Right renal pelvis (tissue), 4 donors: ENCODE measurements at places on chromosomes 12 and 14.

DNA sequence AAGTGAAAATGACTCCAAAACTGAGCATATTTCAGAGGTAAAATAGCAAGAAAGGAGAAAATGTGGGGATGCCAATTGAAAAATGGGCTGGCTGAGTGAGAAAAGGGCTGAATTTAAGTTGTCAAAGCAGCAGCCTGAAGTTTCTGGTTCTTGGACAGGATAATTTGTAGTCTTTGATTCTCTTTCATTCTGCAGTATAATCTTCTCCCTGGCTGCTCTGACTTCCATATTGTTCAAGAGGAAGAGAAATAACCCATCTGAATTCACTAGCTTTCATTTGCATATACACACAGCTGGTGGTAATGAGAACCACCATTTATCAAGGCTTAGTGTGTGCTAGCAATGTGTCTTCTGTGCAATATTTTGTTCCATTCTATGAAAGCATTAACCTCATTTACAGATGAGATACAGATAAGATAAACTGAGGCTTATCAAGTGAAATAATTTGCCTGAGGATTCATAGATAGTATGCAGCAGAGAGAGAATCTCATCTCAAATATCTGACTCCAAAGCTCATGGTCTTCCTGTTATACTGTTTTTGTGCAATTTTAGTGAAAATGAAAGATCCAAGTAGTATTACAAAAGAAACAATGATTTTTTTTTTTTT, 184.2 kb downstream of the TMTC2 start:
- DNase-seq: no peak

GRCh38 chr12:45248095-45248494, 32.2 kb downstream of the ANO6 start:
- no peak for DNase-seq

DNA sequence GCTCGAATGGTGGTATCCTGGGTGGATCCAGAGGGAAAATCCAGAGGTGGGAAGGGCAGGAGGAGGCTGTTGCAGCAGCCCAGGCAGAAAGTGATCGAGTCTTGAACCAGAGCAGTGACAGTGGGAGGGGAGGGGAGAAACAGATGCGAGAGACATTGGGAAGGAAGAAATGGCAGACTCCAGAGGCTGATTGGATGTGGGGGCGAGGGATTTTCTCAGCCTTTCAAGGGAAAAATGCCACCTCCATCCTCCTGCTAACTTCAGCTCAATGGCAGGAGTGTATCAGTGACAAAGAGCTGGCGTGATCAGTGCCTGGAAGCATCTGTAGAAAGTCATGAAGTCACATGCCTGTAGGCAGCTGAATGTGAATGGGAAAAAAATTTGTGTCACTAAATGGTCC, 38.6 kb upstream of the NRXN3 start:
- DNase-seq: no peak

DNA sequence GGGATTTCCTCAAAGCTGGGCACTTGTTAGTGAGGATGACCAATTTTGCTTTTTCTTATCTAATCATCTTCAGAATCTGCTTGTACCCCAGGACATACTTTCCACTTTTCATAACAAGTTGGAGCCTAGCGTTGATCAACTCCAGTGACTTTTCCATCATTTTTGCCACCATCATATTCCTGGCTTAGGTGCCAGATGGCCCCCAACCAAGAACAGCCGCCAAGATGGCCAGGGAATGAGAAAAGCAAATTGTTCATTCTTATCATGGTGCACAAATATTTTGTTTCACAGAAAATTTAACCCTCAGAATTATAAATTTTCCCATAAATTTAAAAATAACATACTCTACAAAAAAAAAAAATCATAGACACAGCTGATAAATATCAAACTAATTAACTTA, 37.5 kb downstream of the SLC2A13 start:
- DNase-seq: no peak

DNA sequence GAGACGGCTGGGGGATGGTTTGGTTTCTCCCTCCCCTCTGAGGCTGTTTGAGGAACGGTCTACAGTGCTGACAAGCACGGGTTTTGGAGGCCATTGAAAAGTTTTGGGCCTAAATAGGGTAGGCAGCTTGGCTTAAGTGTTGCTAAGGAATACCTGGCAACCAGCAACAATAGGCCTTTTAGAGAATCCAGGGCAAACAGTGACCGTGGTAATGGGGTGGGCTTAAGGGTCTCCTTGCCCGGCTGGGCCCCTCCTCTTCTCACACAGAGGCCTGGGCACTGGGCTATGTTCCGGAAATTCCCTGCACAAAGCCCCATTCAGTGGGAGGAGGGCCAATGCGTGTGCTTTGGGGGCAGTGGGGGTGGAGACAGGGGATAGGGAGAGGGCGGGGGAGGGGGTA, 55.4 kb downstream of the ASCL1 start:
- no peak for DNase-seq

GRCh38 chr12:21879312-21879711, 61.9 kb downstream of the ABCC9 start:
- DNase-seq: no peak

- DNase-seq: no peak
Observed at GRCh38 chr12:113766879-113767878, 198.9 kb downstream of the RBM19 start.

GRCh38 chr14:94697773-94698556, 71.9 kb downstream of the GSC start:
- no peak for DNase-seq

DNA sequence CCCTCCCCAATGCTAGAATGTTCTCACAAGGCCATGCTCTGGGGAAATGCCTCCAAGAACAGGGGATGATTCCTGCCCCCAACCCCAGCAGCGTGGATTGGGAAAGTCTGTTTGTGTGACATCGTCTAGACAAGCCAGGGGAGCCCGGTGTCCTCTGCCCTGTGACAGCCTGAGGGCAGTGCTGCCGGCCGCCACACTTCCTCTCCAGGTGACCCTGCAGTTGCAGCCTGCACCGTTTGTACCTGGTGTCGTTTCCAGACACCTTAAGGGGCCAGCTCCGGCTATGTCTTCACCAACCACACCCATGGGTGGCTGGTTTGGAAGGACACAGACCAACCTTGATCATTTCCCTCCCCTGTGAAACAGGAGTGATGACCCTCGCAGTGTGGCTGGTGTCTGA, 372.6 kb downstream of the BCL11B start:
- DNase-seq: no peak

GRCh38 chr12:47277972-47278448, 198.3 kb upstream of the AMIGO2 start:
- no peak for DNase-seq

DNA sequence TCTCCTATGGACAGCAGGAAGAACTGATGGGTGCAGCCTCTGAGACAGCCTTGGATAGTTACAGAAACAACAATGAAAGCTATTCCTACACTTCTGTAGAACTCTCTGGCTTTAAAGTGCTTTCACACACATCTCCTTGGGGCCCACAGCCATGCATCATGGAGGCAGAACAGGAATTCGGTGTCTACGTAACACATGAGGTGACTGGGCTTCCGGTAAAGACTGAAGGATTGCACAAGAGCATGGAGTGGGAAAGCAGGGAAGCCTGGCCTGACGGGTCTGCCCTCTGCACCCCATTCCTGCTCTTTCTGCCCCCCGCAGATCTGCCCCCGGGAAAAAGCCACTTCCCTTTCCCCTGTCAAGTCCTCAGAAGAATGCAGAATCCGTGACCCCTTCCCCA, 82.6 kb downstream of the VWF start:
- DNase-seq: no peak

- no peak for DNase-seq
Observed at GRCh38 chr12:104863296-104863948, 94.7 kb downstream of the SLC41A2 start.

DNA sequence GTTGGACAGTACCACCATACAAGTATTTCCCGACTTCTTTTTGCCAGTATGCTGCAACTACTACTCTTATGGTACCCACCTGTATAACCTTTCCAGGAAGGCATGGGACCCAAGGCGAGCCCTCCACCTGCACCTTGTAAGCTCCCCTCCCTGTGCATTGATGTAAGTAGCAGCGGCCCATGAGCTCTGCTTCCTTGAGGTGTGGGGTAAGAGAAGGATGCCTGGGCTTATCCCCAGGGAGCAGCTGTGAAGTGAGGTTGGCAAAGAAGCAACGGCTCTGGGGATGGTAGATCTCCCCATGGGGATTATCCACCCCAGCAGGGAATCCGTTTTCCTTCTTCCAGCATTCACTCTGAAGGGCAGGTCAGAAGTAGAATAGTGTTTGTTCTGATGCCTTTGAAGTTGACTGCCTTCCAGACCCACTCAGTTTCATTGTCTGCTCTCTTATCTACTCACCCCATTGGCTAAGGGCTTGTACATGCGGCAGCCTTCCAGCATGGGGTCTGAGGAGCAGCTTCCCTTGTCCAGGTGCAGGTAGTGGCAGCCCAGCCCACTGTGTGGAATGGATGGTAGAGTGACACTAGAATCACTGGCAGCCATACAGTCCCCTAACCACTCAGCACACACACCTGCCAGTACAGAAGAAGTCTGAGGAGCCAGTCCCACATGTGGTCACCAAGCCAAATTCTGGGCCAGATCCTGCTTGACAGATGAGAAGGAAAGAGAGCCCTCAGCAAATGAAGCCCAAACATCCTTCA, 3.4 kb downstream of the CIROP start:
- no peak for DNase-seq

DNA sequence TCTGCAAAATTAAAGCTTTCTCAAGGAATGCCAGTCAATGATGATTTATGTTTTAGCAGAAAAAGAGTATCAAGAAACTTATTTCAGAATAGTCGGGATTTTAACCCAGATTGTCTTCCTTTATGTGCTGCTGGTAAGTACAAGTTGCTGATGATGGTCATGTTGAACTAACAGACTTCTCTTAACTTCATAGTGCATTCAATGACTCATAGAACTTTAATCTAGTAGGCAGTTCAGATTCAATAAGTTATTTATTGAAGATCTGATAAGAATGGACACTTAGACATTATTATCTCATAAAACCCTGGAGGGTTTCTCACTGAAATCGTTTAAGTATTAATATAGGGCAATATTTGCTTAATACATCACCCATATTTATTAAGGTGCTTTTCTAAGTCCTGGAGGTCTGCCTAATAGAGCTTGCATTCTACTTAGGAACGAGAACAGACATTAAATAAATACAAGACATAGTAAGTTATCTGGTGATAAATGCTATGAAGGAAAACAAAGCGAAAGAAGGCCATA, 33.8 kb downstream of the TOGARAM1 start:
- DNase-seq: no peak

DNA sequence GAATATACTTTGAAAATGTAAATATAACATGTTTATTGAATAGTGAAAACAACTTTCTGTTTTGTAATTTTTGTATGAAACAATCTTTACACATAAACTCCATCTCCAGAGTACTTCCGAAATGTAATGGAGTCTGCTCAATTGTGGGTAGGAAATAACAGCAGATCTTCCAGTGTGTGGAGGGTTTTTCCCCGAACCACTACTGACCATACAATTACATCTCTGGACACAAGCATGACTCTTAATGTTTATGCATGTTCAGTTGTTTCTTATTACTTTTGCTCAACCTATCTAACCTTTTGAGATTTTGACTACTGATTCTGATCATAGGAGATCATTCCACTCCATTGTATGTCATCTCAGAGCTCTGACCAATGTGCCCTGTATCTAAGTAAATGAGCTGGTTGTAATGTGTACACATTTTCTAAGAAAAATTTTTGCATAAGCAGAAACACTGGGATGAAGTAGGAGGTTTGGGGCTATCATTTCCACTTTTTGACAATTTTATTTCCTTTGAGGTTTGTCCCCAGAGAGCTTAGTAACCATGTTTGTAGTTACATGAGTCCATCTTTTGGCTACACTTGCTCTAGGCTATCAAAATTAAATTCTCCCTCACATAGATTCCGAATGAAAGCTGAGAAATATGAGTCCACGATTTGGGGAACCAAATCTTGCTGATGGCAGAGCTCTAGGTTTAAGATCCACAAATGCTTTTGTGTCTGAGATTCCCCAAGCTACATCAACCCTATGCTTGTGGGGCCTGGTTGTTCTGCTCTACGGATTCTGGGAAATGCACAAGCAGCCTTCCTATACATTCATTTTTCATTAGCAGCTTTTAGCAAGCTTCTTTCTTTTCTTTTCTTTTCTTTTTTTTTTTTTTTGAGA, 21.4 kb upstream of the CLEC4D start:
- no peak for DNase-seq

DNA sequence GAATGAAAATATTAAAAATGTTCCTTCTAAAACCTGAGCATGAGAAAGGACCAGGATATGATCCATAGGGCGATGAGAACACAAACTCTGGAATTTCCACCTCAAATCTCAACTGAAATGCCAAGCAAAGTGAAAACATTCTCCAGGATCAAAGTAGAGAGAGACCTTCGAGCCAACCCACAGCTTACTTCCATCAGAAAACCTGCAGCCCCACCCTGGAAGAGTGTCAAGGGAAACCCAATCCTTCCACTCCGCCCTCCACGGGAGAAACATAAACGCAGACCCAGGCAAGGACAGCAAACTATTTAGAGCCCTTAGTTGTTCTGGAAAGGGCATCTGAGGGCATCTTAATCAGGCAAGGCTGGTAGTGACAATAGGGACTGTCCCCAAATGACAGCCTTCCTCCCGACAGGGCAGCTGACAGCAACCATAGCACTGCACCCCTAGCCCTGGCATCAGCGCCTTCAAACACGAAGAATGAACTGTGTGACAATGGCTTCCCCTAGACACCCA, 21.8 kb downstream of the SLC15A4 start:
- no peak for DNase-seq

DNA sequence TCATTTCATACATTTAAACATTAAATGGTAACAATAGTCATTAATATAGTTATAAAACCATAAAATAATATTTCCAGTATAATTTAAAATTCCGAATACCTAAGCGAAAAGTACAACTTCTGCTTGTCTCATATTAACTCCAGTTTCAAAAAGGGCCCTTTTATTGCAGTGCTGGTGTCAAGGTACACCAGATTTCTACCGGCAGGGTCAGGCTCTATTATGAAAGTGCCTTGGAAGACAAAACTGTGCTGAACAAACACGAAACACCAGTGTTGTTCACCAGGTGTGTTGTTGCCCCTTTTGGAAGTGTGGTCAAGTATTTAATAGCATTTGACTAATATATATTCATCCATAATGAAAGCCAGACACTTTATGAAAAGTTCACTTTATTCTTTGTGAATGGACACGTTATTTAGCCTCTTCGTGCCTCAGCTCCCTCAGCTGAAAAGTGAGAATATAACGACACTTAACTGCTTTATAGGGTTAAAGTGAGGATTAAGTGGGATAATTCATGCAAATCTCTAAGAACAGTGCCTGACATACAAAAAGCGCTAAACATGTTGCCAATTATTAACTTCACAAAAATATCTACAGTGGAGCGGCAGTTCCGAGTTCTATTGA, 20.3 kb upstream of the GNS start:
- no peak for DNase-seq

DNA sequence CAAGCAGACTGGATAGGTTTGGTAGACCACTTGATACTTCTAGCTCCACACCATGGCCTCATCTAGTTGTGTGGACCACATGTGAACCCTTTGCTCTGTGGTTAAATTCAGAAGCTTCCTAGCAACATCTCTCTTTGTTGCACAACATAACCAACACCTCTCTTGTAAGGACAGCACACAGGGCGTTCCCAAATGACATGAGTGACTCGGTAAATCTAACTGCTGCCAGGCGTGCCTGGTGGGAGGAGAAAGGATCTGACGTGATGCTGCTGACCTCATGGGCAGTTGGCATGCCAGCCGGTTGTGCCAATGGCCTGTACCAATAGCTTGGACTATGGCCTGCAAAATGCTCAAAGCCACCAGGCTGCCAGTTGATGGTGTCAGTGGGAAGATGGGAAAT, 93.8 kb downstream of the CPSF2 start:
- DNase-seq: no peak
